ENCODE measurements at places on chromosomes 1 and 21.

DNA sequence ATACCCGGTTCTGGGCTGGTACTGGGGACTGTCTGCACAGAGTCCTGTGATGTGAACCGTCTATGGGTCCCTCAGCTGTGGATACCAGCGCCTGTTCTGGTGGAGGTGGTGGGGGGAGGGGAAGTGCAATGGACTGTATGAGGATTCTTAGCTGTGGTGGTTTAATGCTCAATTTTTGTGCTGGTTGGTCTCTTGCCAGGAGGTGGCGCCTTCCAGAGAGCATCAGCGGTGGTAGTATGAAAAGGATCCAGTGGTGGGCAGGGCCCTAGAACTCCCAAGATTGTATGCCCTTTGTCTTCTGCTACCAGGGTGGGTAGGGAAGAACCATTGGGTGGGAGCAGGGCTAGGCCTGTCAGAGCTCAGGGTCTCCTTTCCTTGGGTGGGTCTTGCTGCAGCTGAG is 89.4 kb upstream of the B3GALT2 start:
- no peak for DNase-seq

GRCh38 chr1:147236448-147236847 is 6.0 kb upstream of the CHD1L start:
- DNase-seq: no peak

DNA sequence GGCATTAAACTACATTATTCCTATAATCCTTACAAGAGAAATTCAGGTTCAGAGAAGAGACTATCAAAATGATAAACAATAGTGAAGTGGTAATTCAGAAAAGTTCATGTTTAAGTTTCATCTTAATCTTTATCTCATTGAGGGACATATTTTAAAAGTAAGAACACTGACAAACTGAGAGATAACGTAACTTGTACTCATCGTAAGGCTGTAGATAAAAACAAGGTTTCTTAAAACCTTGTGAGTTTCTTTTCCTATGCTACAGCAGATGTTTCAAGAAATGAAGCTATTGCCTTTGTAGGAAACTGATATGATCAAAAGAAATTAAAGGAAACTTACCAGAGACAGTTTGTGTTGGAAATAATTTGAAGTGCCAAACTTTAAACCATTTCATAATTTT is 65.0 kb downstream of the RERE start:
- no peak for DNase-seq

- no peak for DNase-seq
Observed at GRCh38 chr1:17218939-17219338, 14.0 kb downstream of the PADI1 start.

GRCh38 chr1:35539824-35540261 is 17.4 kb downstream of the KIAA0319L start:
- DNase-seq: no peak

- DNase-seq: no peak
Observed at GRCh38 chr1:193774536-193775323, 588.3 kb upstream of the B3GALT2 start.

DNA sequence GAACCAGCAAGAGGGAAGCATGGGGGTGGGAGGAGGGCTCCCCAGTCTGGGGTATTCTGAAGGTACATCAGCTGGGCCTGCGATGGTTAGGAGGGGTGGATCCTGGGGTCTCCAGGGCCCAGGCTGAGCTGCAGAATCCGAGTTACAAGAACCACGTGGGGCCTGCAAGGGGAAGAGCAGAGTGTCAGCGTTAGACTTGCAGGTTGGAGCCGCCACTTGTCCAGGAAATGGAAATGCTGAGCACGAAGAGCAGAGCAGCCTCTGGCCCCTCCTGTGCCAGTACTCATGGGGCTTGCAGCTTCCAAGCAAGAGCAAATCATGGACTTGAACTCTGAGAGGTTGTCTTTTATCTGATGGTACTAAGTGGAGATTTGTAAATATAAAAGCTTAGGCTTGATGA is 47.5 kb upstream of the COL6A1 start:
- no peak for DNase-seq

DNA sequence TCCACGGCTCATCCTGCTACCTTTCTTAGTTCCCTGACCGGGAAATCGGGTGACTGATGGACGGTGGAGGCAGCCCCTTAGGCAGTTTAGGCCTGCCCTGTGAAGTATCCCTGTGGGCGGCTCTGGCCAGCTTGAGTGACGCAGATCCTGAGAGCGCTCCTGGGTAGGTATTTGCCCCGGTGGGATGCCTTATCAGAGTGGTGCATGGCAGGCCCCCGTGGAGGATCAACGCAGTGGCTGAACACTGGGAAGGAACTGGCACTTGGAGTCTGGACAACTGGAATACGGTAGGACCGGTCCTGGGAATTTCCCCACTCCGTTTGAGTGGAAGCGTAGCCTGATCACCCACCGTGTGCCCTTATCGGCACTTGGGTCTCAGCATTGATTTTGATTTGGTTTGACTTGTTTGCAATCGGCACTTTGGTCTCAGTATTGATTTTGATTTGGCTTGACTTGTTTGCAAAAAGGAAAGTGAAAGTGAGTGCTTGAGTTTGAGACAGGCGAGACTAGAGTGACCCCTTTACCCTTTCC is 15.2 kb downstream of the PLA2G2F start:
- no peak for DNase-seq

- DNase-seq: peak; percentile 73
Observed at GRCh38 chr1:212916481-212917133, 33.7 kb upstream of the VASH2 start.

GRCh38 chr1:180906511-180906910 is 6.2 kb upstream of the KIAA1614 start:
- no peak for DNase-seq
